Upper lobe of left lung (tissue), 6 donors: ENCODE measurements at places on chromosomes 5 and 9. TPM values are rescaled to one million over a fixed set of nuclear protein-coding genes. Genes with fewer than 3 reads are reported as not detected.

Gene PNPLA7
- total RNA-seq: 24.6 TPM

Gene FAM153A
- 6.0 TPM for total RNA-seq

DNA sequence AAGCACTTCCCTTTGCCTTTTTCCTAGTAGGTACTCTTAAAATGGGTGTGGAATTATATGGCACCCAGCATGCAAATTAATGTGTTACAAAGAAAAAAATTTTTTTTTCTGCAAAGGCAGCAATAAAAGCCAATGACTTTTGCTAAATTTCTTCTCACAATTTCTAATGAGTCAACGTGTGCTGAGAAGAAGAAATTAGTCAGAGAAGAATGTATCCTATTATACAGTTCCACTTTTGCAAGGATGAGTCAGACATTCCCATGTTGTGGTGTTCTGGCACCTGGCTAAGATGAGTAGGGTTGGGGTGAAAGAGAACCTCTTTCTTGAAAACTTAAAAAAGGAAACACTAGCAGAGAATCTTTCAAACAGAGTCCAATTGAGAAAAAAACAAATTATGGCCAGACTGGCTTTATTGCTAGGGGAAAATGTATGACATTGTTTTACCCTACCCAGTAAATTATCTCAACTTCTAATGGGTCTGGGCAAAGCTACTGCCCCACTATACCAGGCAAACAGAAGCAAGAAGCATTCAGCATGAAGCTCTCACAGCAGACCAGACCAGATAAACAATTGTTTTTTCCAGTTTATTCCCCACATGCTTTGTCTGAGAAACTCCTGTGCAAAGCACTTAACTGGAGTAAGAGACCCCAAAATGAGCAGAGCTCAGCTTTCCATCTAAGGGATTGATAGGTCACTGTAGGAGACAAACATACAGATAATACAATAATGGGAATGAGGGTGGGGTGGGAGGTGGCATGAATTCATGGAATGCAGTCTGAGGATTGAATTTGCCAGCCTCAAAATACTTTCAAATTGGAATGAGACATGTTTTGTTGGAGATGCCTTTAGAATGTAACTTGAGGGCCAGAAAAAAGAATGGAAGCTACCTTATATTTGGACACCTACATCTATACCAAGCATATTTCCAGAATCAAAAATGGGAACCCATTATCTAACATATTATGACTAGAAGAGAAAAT lies 220.8 kb upstream of the RFX3 start:
- DNase-seq: no peak
- no peaks in the 10 kb centered on the region for H3K36me3 ChIP-seq
- no peak overlapping the region for H3K4me3 ChIP-seq
- no peaks in the 10 kb centered on the region for H3K27me3 ChIP-seq

- DNase-seq: no peak
- no peaks in the 10 kb centered on the region for H3K4me1 ChIP-seq
- no peak overlapping the region for H3K27ac ChIP-seq
- H3K27me3 ChIP-seq: no peaks in the 10 kb centered on the region
Measured at GRCh38 chr5:80713631-80714030, 58.8 kb upstream of the DHFR start.

DNA sequence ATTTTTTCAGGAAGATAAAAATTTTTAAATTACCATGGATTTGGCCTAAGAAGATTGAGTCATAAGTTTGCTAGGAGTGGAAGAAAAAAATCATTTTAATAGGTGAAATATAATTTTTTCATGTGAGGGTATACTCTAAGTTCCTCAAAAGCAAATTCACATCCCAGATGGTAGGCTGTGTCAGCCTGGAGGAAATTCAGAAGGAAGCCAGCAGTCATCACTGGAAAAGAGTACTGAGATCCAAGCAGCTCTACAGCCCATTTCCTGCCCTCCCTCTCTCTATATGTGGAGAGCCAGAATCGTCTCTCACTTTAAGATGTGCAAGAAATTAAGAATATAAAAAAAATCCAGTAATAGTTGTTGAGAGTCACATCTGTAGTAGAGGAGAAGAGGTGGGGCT lies 126.5 kb upstream of the CDH18 start:
- H3K4me3 ChIP-seq: no peak overlapping the region
- DNase-seq: no peak
- H3K27ac ChIP-seq: no peak overlapping the region

GRCh38 chr5:100827481-100827889 lies 75.6 kb downstream of the ST8SIA4 start:
- no peak for DNase-seq
- H3K36me3 ChIP-seq: no peaks in the 10 kb centered on the region
